Fibroblast of lung (primary cell): ENCODE measurements at places on chromosomes 7 and 10. TPM values are rescaled to one million over a fixed set of nuclear protein-coding genes. Genes with fewer than 3 reads are reported as not detected.

GRCh38 chr10:95388539-95388938 is 97.7 kb upstream of the PDLIM1 start:
- DNase-seq, result no peak
- no peaks in the 10 kb centered on the region for H3K36me3 ChIP-seq
- no peaks in the 10 kb centered on the region for H3K4me1 ChIP-seq
- no peak overlapping the region for H3K4me3 ChIP-seq

DNA sequence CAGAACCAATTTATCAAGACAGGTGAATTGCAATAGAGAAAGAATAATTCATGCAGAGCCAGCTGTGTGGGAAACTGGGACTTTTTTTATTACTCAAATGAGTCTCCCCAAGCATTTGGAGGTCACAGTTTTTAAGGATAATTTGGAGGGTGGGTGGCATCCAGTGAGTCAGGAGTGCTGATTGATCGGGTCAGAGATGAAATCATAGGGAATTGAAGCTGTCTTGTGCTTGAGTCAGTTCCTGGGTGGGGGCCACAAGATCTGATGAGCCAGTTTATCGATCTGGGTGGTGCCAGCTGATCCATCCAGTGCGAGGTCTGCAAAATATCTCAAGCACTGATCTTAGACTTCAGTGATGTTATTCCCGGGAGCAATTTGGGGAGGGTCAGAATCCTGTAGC is 9.9 kb upstream of the MYO1G start:
- H3K27ac ChIP-seq, result no peak overlapping the region
- no peak overlapping the region for H3K4me3 ChIP-seq
- H3K36me3 ChIP-seq, result peaks cover 14% of the 10 kb centered on the region
- H3K4me1 ChIP-seq, result peaks cover 11% of the 10 kb centered on the region

Gene CYP2E1
- total RNA-seq, result 0.26 and 0.50 TPM in 2 replicates

GRCh38 chr7:57685418-57685817 is 235.4 kb downstream of the ZNF716 start:
- no peaks in the 10 kb centered on the region for H3K4me1 ChIP-seq
- H3K27me3 ChIP-seq, result no peaks in the 10 kb centered on the region
- DNase-seq, result no peak
- no peaks in the 10 kb centered on the region for H3K36me3 ChIP-seq
- H3K4me3 ChIP-seq, result no peak overlapping the region

Gene EPHB6
- total RNA-seq, result 4.3 and 6.7 TPM in 2 replicates

GRCh38 chr10:43912469-43912868 is 263.8 kb upstream of the ZNF32 start:
- no peaks in the 10 kb centered on the region for H3K36me3 ChIP-seq
- H3K27ac ChIP-seq, result no peak overlapping the region
- H3K27me3 ChIP-seq, result no peaks in the 10 kb centered on the region
- no peak overlapping the region for H3K4me3 ChIP-seq
- no peaks in the 10 kb centered on the region for H3K4me1 ChIP-seq
- no peak for DNase-seq

- H3K4me3 ChIP-seq, result peak overlapping the region; percentile 59
- H3K4me1 ChIP-seq, result peaks cover 3% of the 10 kb centered on the region
- no peaks in the 10 kb centered on the region for H3K27me3 ChIP-seq
- no peaks in the 10 kb centered on the region for H3K36me3 ChIP-seq
Measured at GRCh38 chr10:30056767-30057355, 2.5 kb downstream of the JCAD start.

DNA sequence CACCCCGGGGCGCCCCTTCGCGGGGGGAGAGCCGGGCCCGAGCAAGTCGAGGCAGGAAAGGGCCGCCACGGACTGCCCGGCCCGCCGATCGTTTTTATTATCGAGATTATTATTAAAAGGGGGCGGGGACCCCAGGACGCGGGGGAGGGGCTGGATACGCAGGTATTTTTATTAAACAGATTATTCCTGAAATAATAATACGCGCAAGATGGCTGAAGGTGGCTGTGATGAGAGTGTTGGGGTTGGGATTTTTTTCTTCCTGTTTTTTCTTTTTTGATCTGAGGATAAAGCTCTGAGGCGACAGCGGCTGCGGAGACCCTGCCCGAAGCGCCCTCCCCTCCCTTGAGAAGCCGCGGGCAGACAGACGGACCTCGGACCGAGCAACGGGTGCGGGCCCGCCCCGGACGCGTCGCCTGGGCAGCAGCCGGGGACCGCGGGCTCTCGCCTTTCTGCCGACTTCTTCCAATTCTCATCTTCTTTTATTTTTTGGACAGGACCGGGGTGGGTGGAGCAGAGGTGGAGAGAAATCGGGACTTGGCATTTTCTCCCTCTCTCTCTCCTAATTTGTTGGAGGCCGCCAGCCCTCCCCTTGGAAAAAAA is 1.4 kb upstream of the TRIM8 start:
- H3K4me3 ChIP-seq, result peak overlapping the region; percentile 58
- peaks cover 5% of the 10 kb centered on the region for H3K4me1 ChIP-seq
- no peaks in the 10 kb centered on the region for H3K27me3 ChIP-seq
- H3K36me3 ChIP-seq, result peaks cover 5% of the 10 kb centered on the region

GRCh38 chr7:112892263-112892662 is 102.1 kb upstream of the TMEM168 start:
- H3K4me1 ChIP-seq, result no peaks in the 10 kb centered on the region
- no peaks in the 10 kb centered on the region for H3K27me3 ChIP-seq
- H3K36me3 ChIP-seq, result no peaks in the 10 kb centered on the region
- H3K27ac ChIP-seq, result no peak overlapping the region
- peak; percentile 75 for DNase-seq

Gene SCIN
- total RNA-seq, result 0.17 TPM in 1 of 2 replicates, not detected in the other

Gene CALHM3
- total RNA-seq, result not detected in 2 replicates

Gene DNAJC12
- total RNA-seq, result 1.8 and 3.9 TPM in 2 replicates

Gene ZNF212
- 4.4 and 4.8 TPM in 2 replicates for total RNA-seq

Gene CXCL12
- total RNA-seq, result 526 and 611 TPM in 2 replicates
